ENCODE measurements at places on chromosomes 6 and 20.

GRCh38 chr6:111485342-111485741 is 2.3 kb upstream of the REV3L start:
- no peak for DNase-seq

- no peak for DNase-seq
Observed at GRCh38 chr20:45138561-45139300, 14.5 kb upstream of the WFDC12 start.

- DNase-seq = no peak
Observed at GRCh38 chr6:39840781-39841180, 48.6 kb downstream of the DAAM2 start.

DNA sequence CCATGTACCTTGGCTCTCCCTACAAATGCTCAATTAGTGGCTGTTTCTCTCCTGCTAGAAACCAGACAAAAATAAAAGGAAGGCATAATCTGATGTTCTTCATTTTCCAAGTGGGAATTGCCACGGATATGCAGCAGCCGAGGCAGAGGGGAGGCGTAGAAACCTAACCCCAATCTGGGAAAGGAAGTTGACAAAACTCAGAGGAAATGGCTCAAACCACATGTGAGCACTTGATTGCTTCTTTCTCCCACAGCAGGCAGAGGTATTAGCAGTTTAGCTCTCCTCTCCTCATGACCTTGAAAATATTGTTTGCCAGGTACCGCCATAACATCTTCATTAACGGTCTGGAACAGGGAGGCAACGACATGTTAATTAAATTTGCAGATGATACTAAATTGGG is 3.8 kb upstream of the MLN start:
- no peak for DNase-seq

- peak; percentile 34 for DNase-seq
Observed at GRCh38 chr6:69090132-69090531, 455.1 kb downstream of the ADGRB3 start.

- no peak for DNase-seq
Observed at GRCh38 chr6:107070686-107071085, 42.7 kb downstream of the MTRES1 start.

GRCh38 chr6:91523511-91523910 is 936.6 kb upstream of the MAP3K7 start:
- DNase-seq = no peak

- peak; percentile 57 for DNase-seq
Observed at GRCh38 chr20:2451939-2452732, 18.5 kb downstream of the SNRPB start.

- no peak for DNase-seq
Observed at GRCh38 chr6:9437836-9438235, 977.0 kb downstream of the TFAP2A start.

DNA sequence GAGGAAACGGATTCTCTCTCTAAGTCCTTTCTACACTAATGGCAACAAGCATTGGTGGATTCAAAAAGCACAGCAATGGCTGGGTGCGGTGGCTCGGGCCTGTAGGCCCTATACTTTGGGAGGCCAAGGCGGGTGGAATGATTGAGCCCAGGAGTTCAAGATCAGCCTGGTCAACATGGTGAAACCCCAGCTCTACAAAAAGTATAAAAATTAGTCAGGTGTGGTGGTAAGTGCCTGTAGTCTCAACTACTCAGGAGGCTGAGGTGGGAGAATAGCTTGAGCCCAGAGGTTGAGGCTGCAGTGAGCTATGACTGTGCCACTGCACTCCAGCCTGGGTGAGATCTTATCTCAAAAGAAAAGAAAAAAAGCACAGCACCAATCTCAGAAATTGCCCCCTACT is 19.3 kb downstream of the PAQR8 start:
- no peak for DNase-seq
